ENCODE measurements at places on chromosomes 5 and 9. TPM values are rescaled to one million over a fixed set of nuclear protein-coding genes. Genes with fewer than 3 reads are reported as not detected.

LURAP1L gene
- polyA plus RNA-seq: not detected

ZNF883 gene
- 1.2 TPM for polyA plus RNA-seq

IFNB1 gene
- polyA plus RNA-seq: not detected

FAM81B gene
- polyA plus RNA-seq: not detected

PPP1R2B gene
- not detected for polyA plus RNA-seq

FOXD4L4 gene
- polyA plus RNA-seq: not detected

FBLL1 gene
- polyA plus RNA-seq: not detected

MVB12B gene
- 0.93 TPM for polyA plus RNA-seq

GALT gene
- 37.2 TPM for polyA plus RNA-seq

RNF14 gene
- polyA plus RNA-seq: 29.4 TPM

DMRT2 gene
- not detected for polyA plus RNA-seq

LRRC19 gene
- not detected for polyA plus RNA-seq

SLC23A1 gene
- not detected for polyA plus RNA-seq

UQCRQ gene
- 552 TPM for polyA plus RNA-seq

NSG2 gene
- polyA plus RNA-seq: not detected

LHX6 gene
- polyA plus RNA-seq: not detected

SLC6A18 gene
- not detected for polyA plus RNA-seq

CCDC171 gene
- polyA plus RNA-seq: 0.18 TPM

SPATA31E1 gene
- not detected for polyA plus RNA-seq

OTP gene
- polyA plus RNA-seq: not detected

FNIP1 gene
- 21.9 TPM for polyA plus RNA-seq

SLC9A3 gene
- 1.2 TPM for polyA plus RNA-seq

CDC25C gene
- not detected for polyA plus RNA-seq

CMBL gene
- polyA plus RNA-seq: not detected

HEMGN gene
- polyA plus RNA-seq: 0.44 TPM

STPG3 gene
- polyA plus RNA-seq: not detected

C9 gene
- not detected for polyA plus RNA-seq

KIF24 gene
- not detected for polyA plus RNA-seq

GARIN3 gene
- not detected for polyA plus RNA-seq

GRM6 gene
- polyA plus RNA-seq: not detected

MLANA gene
- not detected for polyA plus RNA-seq

ELOVL7 gene
- polyA plus RNA-seq: 0.90 TPM

PDE6A gene
- polyA plus RNA-seq: 0.05 TPM

SLC1A3 gene
- polyA plus RNA-seq: not detected

IL5 gene
- polyA plus RNA-seq: not detected

GABRA6 gene
- not detected for polyA plus RNA-seq

ZFP2 gene
- 1.0 TPM for polyA plus RNA-seq

CLINT1 gene
- 69.7 TPM for polyA plus RNA-seq

CAMLG gene
- polyA plus RNA-seq: 37.0 TPM

ADAMTS12 gene
- not detected for polyA plus RNA-seq

CCL27 gene
- polyA plus RNA-seq: not detected

CNTFR gene
- polyA plus RNA-seq: not detected

TSSK1B gene
- not detected for polyA plus RNA-seq
